Bronchial epithelial cell (primary cell): ENCODE measurements at places on chromosomes 12 and 14.

- peak; percentile 65 for DNase-seq
Measured at GRCh38 chr12:45615268-45615667, 114.2 kb upstream of the ARID2 start.

DNA sequence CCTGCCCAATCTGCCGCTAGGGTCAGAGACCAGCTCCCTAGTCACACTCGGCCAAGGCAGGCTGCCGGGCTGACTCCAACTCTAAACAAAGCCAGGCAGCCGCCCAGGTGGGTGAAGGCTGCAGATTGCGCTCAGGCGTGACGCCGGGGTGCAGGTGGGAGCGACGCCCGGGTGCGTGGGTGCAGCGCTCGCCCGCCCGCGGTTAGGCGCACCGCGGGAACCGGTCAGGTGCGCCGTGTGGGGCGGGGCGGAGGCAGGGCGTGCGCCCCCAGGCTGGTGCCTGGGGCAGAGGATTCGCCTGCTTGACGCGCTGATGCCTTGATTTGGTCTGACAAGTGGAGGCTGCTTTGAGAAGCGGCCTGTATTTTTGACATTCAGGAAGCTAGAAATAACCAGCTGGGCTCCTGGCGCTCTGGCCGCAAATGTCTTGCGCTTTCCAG lies 126.7 kb upstream of the HIF1A start:
- DNase-seq: no peak

DNA sequence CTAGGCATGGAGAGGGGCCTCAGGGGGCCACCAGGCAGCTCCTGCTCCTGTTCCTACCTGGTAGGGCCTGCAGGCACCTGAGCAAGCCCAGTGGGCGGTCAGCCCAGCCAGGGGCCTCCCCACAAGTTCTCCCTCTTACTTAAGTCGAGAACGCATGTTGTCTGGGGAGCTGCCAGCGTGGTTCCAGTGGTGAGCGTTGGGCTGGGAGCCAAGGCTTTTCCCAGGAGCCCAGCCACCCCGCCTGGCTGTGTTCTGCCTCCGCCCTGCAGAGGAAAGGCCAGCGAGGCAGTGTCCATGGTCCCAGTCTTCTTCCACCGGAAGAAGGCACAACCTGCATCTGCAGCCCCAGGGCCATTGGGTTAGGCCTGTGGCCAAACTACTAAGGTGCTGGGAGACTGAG lies 1.4 kb downstream of the C14orf180 start:
- DNase-seq: peak; percentile 2

- DNase-seq: no peak
Measured at GRCh38 chr12:113899042-113899560, 67.0 kb downstream of the RBM19 start.

DNA sequence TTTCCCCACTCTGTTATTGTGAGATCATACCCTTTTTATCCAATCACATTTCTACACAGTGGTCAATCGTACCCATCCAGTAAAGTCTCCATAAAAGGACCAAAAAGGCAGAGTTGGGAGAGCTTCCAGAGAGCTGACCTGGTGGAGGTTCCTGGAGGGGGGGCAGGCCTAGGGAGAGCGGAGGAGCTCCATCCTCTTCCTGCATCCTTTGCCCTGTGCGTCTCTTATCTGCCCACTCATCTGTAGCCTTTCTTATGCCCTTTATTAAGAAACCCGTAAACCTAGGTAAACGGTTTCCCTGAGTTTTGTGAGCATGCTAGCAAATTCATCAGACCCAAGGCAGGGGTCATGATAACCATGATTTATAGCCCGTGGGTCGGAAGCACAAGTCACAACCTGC lies 26.2 kb downstream of the EVL start:
- DNase-seq: no peak

- peak; percentile 59 for DNase-seq
Measured at GRCh38 chr14:37597538-37597913, 2.1 kb downstream of the TTC6 start.

DNA sequence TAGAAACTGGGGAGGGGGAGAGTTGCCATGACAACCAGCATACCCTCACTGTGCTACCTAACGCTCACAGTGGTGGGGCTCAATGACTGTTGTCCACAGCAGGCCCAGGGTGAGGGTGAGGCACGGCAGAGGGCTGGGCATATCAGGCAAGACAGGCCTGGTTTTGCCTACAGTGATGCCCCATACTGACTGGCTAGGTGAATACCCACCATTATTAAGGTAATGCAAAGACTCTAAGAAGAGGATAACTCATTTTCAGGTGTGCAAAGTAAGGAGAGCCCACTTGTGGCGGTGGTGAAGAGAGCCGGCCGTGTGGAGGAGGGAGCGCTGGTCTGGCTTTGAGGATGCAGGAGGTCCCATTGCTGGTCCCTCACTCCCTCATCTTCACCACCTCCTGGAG lies 422.3 kb downstream of the FUT8 start:
- DNase-seq: no peak

DNA sequence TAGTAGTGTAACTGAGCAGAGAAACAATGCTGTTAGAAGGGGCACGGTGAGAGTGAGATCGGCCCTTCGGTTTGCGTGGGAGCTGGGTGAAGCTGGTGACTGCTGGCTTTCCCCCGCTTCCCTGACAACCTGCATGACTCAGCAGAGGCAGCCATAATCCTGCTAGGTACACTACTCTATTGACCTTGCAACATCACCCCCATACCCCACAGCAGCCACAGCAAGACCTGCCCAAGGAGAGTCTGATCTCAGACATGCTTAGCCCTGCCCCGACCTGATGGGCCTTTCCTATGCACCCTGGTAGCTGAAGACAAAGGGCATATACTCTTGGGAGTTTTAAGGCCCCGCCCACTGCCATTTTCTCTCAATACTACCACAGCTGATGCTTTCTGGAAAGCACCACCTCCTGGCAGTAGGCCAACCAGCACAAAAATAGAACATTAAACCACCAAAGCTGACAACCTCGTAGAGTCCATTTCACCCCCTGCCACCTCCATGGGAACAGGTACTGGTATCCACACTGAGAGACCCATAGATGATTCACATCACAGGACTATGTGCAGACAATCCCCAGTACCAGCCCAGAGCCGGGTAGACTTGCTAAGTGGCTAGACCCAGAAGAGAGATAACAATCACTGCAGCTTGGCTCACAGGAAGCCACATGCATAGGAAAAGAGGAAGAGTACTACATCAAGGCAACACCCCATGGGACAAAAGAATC lies 75.9 kb upstream of the RGS6 start:
- peak; percentile 48 for DNase-seq

DNA sequence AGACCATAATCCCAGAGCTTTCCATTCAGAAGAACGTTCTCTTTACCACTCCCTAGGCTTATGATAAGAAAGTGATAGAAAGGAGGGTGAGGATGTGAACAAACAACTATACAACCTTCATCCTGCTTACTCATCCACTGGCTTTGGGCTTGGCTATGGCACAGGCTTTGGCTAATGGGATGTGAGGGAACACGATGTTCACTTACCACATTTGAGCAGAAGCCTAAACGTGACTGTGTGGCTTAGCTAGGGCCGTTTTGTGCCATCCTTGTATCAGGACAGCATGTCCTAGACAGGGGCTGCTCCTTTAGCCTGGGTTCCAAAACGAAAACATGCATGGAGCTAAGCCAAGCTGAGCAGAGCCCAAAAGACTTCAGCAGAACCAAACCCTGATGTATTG lies 118.6 kb upstream of the CCDC175 start:
- peak; percentile 16 for DNase-seq

GRCh38 chr14:68784978-68785533 lies 7.8 kb downstream of the ZFP36L1 start:
- peak; percentile 97 for DNase-seq

DNA sequence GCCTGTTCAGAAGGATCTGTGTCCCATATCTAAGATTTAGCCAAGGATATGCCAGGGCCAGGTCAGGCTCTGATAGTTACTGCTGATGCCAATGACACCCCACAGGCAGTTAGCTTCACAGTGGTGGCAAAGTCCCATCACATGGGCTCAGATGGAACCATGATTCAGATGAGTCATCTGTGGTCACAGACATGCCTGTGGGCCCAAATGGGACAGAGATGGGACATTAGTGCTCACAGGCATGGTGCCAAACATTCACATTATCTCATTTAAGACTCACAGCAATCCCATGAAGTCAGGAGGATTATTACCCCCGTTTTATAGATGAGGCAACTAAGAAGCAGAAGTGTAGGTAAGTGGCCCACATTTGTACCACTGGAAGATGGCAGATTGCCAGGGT lies 207.8 kb downstream of the DPF3 start:
- no peak for DNase-seq

DNA sequence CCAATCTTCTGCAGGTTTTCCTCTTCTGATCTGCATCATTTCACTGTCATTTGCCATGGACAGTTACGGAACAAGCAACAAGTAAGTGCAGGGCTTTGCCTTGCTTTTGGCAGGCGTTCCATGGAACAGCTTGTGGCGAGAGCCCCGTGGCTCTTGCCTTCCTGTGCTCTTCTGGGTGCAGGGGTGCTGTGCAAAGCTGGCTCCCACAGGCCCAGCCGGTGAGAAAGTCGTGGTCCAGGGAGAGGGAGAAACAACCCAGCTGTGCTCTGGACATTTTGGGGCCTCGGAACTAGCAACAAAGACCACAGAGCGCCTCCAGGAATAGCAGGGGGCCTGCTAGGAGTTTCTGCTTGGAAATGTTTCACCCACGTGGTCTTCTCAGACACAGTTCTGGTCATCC lies 164.7 kb downstream of the ADGRD1 start:
- DNase-seq: no peak

DNA sequence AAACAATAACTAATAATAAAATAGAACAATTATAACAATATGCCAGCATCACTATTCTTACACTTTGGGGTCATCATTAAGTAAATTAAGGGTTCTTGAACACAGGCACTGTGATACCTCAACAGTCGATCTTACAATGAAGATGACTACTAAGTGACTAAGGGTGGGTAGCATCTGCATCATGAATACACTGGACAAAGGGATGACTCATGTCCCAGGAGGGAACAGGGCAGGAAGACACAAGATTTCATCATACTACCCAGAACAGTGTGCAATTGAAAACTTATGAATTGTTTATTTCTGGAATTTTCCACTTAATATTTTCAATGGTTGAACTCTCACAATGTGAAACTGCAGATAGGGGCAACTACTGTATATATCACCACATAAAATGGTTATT lies 19.7 kb downstream of the TSPAN19 start:
- DNase-seq: peak; percentile 97

- no peak for DNase-seq
Measured at GRCh38 chr12:53402871-53403270, 20.8 kb upstream of the AMHR2 start.

GRCh38 chr12:64521833-64522232 lies 69.9 kb downstream of the TBK1 start:
- DNase-seq: no peak

GRCh38 chr14:21096978-21097635 lies 1.3 kb downstream of the ZNF219 start:
- DNase-seq: no peak

DNA sequence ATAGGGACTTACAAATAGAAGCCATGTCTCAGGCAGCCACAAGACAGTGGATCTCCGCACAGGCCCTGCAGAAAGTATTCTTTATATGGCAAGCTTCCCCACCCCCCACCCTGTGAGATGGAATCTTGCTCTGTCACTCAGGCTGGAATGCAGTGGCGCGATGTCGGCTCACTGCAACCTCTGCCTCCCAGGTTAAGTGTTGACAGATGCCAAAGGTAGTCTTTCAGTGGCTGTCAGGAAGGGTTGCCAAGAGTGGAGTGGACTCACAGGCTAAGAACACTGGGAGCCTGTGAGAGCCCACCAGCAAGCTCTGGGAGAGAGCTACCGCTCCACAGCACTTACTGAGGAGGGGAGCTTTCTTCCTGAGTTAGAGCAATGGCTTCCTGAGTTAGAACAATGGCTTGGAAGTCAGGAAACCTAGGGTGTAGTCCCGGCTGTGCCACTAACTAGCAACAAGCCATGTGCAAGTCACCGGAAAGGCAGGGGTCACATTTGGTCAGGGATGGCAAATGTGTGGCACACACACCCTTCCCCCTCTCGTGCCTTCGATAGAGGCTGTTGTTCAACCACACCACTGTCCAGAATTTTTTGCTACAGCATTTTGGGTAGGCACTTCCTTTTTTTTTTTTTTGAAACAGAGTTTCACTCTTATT lies 2.6 kb downstream of the RNASE1 start:
- DNase-seq: no peak

- no peak for DNase-seq
Measured at GRCh38 chr12:1305063-1305434, 289.3 kb downstream of the FBXL14 start.

DNA sequence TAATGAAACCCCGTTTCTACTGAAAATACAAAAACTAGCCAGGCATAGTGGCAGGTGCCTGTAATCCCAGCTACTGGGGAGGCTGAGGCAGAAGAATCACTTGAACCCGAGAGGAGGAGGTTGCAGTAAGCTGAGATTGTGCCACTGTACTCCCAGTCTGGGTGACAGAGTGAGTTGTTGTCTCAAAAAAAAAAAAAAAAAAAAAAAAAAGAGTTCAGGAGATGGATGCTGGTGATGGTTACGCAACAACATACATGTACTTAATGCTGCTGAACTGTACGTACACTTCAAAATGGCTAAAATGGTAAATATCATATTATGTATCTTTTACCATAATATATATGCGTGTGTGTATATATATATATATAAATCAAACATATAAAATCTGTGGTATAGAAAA lies 29.0 kb downstream of the ACTN1 start:
- DNase-seq: peak; percentile 68

- DNase-seq: no peak
Measured at GRCh38 chr12:12032260-12032791, 38.4 kb upstream of the BCL2L14 start.

- DNase-seq: no peak
Measured at GRCh38 chr14:61992139-61992538, 229.9 kb downstream of the SNAPC1 start.

- DNase-seq: no peak
Measured at GRCh38 chr12:95607642-95608041, 56.4 kb upstream of the USP44 start.

- no peak for DNase-seq
Measured at GRCh38 chr12:30825341-30825740, 70.6 kb upstream of the CAPRIN2 start.

- no peak for DNase-seq
Measured at GRCh38 chr14:53953828-53954550, 2.6 kb downstream of the BMP4 start.

DNA sequence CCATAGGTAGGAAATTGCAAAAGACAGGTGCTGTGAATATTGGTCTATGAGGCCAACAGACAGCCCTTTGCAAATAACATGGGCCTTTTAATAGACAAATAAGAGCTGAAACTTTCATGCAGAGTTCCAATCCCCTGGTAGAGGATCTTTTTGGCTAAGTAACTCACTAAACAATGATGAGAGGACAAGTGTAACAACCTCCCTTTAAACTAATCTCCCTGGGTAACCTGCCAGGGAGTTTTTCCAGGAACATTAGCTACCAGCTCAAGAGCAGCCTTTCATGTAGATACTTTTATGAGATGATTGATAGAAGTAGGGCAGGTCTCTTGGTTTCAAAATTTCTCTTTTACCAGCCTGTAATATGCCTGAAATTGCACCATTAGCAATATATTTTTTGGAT lies 13.8 kb upstream of the CACNA1C start:
- DNase-seq: no peak

- no peak for DNase-seq
Measured at GRCh38 chr14:104250175-104250574, 111.8 kb downstream of the KIF26A start.

GRCh38 chr14:90572441-90573150 lies 175.8 kb downstream of the CALM1 start:
- no peak for DNase-seq
